Stomach (tissue), 19 donors: ENCODE measurements at places on chromosomes 12 and 14.
A peak's percentile ranks its signal among the peaks of the same experiment; 100 is the strongest.

GRCh38 chr14:104136472-104137296 lies 1.7 kb upstream of the KIF26A start:
- DNase-seq: no peak

DNA sequence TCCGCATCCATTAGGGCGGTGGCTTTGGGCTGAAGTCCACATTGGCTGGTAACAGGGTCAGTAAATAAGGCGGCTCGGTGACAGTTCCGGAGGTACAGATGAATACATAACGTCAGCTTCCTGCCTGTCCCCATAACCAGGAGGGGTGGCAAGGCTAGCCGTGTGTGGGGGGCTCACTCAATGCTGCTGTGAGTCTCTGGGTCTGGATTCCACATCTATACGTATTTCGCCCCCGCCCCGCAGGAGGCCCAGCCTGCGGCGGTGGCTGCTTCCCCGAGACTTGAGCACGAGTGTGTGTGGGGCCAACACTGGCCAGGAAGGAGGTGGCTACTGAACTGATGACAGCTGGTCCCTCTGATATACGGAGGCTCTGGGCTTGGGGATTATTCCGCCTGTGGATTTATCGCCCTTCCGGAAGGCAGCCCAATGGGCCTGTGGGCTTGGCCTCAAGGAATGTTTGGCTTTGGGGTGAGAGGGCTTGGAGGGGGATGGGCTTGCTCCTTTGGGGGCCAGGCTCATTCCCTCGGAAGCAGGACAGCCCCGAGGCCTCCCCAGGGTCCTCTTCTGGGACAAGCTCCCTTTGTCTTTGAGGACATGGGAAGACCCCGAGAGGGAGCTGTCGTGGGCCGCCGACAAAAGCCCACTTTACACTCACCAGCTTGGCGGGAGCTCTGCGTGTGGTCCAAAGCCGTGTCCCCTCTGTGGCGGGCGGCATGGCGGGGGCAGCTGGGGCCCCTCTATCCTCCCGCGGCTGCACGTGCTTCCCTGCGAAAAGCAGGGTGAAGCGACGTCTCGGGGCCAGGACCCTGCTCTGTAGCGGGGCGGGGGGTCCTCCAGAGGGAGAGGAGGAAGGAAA lies 82.1 kb downstream of the KIF26A start:
- peak; percentile 63 for DNase-seq

DNA sequence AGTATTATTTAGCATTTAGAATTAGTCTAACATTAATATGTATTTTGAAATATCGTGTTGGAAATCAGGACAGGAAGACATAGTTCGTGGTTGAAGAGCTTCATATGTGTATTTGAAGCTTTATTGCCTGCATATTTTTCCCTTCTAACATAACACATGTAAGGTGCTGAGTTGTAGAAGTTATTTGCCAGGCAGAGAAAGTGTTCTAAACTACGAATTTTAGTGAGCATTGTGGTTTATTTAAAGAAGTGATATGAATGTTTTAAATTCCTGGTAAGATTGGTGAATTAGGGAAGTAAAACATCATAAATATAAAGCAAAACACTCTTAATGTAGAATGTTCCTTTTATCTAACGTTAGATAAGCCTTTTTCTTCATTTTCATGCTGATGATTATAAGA lies 2.5 kb downstream of the RASSF3 start:
- DNase-seq: no peak

- no peak for DNase-seq
These were observed 173.5 kb downstream of the PAX9 start for GRCh38 chr14:36835128-36835527.

DNA sequence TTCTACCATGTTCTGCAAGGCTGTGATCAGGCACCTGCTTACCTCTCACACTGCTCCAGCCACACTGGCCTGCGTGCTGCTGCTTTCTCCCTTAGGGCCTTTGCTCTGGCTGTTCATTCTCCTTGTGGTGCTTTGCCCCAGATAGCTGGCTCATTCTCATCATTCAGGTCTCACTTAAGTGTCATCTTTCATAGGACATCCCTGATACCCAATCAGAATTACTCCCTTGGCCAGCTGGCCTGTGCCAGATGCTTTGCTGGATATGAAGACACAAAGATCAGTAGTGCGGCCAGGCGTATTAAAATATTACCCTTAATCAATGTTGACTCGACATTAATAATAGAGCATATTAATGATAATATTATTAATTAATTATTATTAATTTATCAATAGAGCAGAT lies 143.8 kb upstream of the FGD4 start:
- DNase-seq: no peak

GRCh38 chr12:110046451-110047187 lies 1.7 kb downstream of the C12orf76 start:
- DNase-seq: no peak

GRCh38 chr14:104819361-104819781 lies 18.5 kb downstream of the ZBTB42 start:
- no peak for DNase-seq

DNA sequence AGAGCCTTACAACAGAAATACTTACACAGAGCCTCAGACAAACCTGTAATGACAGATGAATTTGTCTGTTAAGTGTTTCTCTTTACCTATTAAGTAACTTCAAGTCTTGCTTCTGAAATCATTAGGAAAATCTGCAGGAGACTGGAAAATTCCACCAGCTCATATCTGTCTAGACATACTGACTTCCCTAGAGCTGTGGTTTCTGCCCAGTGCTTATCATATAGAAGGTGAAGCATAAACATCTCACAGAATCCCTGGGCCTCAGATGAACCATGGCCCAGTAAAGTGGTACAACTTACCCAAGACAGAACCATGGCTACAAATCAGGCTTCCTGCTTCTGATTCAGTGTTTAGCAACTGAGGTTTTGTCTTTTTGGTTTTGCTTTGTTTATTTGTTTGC lies 91.6 kb downstream of the EGLN3 start:
- DNase-seq: no peak
